ENCODE measurements at places on chromosomes 4 and X.

DNA sequence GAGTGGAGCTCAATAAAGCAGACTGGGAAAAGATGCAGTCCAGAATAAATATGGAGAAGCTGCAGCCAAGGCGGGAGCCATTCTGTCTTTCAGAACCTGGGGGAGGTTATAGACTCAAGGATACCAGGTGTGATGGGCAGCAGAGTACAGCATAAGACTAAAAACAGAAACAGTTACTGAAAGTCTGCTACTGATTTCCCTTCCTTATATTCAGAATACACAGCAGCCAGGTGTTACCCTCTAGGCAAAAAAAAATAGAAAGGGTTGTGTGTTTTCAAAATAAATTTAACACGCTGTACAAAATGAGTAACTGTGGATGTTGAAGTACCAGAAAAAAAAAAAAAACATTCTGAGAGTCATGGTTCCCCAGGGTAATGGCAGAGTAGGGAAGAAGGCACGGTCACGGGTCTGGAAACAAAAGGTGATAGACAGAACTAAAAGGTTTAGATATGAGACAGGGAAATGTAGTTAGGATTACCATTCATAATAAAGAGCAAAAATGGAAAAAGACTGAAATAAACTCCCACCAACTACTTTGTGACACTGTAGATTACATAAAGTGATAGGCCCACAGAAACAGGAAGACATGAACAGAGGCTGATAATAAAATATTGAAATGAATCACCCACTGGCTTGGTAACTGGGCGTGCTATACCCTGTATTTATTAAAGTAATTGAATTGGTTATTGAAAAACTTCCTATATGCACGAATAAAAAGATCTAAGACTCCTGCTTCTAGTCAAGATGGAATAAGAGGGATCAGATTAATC lies 10.8 kb upstream of the HHIP start:
- DNase-seq = no peak
- H3K36me3 ChIP-seq = no peaks in the 10 kb centered on the region
- peaks cover 19% of the 10 kb centered on the region for H3K27me3 ChIP-seq
- H3K27ac ChIP-seq = no peak overlapping the region
- no peaks in the 10 kb centered on the region for H3K4me1 ChIP-seq
- no peak overlapping the region for H3K4me3 ChIP-seq

DNA sequence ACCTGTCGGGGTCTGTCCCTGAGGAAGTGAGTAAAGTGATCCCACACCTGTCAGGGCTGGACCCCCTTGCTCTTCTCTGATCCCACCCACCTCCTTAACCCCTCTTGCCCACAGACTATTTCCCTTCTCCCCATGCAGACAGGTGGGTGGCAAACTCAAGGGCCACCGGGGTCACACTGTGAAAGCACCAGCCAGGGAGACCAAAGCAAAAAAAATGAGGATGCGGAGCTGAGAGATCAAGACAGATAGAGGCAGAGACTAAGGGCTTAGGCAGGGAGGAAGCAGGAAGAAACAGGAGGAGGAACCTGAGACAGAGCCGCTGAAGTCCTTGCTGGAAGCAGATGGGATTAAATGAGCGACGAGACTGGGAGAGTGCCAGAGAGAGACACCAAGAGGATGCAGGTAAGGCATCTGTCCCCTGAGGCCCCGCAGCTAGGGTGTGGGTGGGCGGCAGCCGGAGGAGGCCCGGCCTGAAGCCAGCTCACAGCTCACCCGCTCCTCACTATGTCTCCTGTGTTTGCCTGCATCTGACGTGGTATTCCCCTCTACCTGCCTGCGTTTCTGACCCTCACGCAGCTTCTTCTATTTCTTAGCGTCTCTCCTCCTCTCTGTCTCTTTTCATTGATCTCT lies 7.2 kb downstream of the TIMM17B start:
- peaks cover 12% of the 10 kb centered on the region for H3K4me1 ChIP-seq
- H3K36me3 ChIP-seq = peaks cover 3% of the 10 kb centered on the region

DNA sequence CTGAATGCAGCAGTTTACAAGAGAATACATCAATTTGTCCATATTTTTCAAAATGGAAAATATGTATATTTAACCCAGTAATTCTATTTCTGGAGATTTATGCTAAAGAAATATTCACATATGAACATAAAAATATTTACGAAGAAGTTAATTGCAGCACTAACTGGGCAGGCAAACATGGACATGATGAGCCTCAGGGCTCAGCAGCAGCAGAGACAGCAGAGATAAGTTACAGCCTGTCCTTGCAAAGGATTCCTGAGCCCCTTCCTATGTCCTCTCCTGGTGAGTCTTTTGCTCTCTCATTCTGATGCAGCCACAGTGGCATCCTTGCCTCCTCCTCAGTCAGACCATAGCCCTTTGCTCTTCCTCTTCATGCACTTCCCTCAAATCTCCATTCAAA lies 680.6 kb upstream of the CPEB2 start:
- no peaks in the 10 kb centered on the region for H3K36me3 ChIP-seq
- no peak for DNase-seq
- peaks cover 2% of the 10 kb centered on the region for H3K27me3 ChIP-seq
- H3K27ac ChIP-seq = no peak overlapping the region
- no peak overlapping the region for H3K4me3 ChIP-seq
- no peaks in the 10 kb centered on the region for H3K4me1 ChIP-seq

DNA sequence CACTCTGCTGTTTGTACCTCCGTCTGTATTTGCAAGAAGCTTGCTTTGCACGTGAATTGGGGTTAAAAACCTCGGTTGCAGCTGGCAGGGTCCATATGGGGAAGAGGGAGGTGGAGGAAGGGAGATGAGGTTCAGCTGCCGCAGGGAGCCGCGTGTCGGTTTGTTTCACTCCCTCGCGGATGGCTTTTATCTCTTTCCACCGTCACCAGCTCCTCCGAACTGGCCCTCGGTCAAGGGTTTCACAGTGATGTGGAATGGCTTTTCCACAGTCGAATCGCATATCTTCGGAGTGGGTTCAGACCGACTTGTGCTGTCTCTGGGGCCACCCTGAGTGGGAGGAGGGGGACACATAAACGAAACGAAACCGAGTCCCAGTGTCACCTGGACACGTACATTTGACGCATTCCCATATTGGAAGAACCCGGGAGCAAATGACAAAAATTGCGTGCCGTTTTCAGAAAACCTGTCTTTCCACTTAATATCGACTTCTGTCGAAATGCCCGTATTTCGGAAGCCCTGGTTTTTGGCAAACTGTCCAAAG lies 929 bp downstream of the ZBTB33 start:
- H3K4me3 ChIP-seq = peak overlapping the region; percentile 86
- peak overlapping the region; percentile 91 for H3K27ac ChIP-seq
- H3K4me1 ChIP-seq = peaks cover 15% of the 10 kb centered on the region
- peaks cover 14% of the 10 kb centered on the region for H3K36me3 ChIP-seq
- DNase-seq = peak; percentile 39

GRCh38 chrX:109077788-109078187 lies 341.4 kb upstream of the IRS4 start:
- no peaks in the 10 kb centered on the region for H3K4me1 ChIP-seq
- no peak for DNase-seq
- H3K27ac ChIP-seq = no peak overlapping the region
- no peaks in the 10 kb centered on the region for H3K36me3 ChIP-seq
